AG04450 (cell line): ENCODE measurements at places on chromosomes 2 and 18.

DNA sequence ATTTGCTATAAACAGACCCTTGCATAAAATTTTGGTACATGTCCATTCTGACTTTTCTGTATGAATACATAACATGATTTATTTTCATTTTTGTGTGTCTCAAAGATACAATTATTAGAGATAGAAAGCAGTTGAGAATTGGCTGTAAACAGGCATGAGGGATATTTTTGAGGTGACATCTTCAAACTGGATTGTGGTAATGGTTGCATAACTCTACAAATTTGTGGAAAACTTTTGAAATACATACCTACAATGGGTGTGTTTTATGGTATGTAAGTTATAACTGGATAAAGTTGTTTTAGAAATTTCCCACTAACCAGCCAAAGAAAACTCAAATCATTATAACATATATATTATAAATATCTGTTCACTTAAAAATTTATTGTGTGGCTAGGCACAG, 39.6 kb downstream of the GREB1L start:
- DNase-seq, result no peak

- DNase-seq, result peak; percentile 74
Observed at GRCh38 chr2:149410701-149411484, 80.5 kb downstream of the LYPD6 start.

GRCh38 chr2:152036611-152037469, 62.0 kb downstream of the CACNB4 start:
- peak; percentile 45 for DNase-seq

DNA sequence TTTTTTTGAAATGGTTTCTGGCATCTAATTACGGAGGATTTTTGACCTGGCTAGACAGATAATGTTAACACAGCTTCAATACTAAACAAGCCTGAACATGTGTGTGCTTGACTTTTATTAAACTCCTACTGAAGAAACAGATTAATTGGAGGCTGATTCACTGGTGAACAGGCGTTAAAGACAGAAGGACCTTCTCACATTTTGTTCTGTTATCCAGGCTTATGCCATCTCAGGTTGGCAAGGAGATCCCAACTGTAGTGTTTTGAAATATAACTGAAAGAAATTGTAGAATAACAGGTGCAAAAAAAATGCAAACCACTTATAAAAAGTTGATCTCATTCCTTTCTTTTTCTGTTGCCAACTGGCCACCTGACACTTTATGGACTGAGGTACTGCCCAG, 269.6 kb downstream of the ARHGAP15 start:
- DNase-seq, result no peak

GRCh38 chr2:112836695-112837117, at the start of gene IL1B:
TSS of gene IL1B (minus strand) at chr2:112836779. CDS start at chr2:112836229, 550 bp downstream.
- DNase-seq, result peak; percentile 23

DNA sequence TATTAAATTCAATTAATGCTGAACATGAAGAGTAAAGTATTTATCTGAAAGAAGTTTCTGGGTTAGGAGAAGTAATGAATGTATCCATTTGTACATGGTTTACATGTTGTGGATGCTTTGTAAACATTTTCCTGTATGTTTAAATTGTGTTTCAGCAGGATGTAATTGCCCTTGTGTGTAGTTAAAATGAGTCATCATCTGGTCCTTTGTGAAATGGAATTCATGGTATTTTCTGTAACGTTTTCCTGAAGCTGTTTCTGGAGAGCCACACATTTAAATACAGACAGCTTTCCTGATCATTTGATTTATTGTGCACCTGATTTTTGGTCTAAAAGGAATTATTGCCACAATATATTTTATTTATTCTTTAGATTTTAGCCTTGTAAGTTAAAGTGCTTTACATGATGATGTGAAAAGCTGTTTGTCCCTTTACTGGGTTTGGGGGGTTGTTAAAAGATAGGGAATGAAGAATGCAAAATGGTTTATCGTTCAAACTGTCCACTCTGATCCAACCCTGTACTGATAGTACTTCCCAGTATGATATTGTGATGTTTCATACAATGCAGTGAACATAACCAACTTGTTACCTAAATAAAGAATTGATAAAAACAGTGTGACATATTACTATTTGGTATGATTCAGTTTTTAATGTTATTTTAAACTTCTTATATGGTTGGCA, 41.7 kb upstream of the SLC3A1 start:
- DNase-seq, result peak; percentile 51

DNA sequence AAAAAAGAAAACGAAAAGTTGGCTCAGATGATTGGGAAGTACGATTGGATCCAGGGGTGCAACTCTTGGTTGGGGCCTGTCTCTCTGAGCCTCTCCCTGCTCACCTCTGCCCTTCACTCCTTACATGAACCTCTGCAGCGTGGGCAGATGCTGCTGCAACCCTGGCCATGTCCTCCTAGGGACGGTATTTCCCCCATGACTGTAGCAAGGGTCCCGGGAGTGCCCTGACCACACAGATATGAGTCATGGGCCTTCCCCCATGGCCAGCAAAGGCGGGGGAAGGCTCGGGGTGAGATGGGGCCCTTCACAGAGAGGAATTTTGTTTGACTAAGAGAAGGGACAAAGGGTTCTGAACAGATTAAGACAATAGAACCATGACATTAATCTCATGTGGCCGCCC, 129.0 kb downstream of the NCK2 start:
- no peak for DNase-seq

DNA sequence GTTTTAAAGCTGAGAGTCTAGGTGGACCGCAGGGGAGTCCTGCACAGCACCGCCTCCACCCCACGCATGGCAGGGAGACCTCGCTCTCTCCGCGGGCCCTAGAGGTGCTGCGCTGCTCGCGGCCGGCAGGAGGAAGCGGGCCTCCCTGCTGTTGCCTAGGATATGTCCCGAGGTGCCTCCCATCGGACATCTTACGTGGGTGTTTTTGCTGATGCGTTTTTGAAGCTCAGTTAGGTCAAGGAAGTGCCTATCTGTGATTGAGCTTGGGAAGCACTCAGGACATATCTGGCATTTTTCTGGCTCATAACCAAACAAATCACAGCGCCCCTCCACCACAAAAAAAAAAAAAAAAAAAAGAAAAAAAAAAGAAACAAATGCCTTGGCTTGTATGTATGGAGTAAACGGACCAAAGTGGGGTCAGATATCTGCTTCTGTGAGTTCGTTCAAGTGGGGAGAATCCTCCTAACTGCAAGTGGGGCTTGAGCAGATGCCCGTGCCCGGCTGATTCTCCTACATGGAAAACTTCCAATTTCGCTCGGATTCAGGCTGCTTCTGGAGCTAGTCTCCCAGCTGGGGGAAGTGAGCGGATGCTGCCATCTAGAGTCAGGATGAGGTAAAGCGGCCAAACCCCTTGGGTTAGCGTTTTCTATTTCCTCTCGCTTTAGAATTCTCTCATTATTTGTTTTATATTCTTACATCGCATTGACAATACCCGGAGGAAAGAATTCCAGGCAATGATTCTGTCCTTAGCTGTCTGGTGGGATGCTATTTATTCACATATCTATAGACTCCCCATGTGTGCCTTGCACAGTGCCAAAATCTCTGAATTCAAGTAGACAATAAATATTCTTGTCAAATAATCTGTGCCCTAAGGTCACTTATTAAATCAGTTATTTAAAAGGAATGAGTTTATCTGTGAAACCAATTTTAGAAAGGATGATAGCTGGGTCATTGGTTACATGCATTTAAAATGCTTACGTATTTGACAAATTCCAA, 95.3 kb downstream of the CD8B2 start:
- peak; percentile 58 for DNase-seq

DNA sequence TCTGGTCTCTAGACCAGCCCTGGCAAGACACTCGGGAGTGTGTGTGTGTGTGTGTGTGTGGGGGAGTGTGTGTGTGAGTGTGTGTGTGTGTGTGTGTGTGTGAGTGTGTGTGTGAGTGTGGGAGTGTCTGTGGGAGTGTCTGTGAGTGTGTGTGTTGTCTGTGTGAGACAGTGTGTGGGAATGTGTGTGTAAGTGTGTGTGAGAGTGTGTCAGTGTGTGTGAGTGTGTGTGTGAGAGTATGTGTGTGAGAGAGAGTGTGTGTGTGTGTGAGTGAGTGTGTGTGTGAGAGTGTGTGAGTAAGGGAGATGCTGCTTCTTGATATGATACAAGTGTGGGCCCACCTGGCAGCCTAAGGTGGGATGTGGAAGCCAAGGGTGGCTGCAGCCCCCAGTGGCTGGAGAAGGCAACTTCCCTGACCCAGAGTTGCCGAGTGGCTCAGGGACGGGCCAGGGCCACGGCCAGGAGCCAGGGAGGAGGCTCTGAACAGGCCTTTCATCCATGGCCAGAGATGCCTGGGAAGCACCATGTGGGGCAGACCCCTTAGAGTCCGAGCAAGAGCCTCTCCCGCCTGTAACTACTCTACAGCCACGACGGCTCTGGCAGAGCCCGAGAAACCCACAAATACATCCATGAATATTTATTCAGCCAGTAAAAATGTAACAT, 159.3 kb upstream of the MYCN start:
- no peak for DNase-seq

DNA sequence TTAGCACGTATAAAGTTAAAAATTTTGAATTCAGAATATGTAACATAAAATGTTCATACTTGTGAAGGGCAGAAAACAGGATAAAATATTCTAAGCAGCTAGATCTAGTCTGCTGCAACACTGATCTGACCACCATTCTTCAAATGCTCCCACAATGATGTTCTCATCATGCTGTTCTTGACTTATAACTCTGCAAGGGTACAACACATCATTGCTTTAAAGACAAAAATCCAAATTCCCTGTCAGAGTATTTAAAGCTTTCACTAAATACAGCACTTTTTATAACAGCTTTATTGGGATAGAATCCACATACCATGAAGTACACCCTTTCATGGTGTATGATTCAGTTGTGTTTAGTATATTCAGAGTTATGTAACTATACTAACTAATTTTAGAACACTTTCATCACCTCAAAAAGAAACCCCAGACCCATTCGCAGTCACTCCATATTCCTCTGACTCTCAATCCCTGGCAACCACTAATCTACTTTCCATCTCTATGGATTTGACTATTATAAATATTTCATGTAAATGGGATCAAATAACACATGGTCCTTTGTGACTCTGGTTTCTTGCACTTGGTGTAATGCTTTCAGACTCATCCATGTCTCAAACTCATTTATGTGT, 56.4 kb downstream of the MAP4K3 start:
- no peak for DNase-seq

DNA sequence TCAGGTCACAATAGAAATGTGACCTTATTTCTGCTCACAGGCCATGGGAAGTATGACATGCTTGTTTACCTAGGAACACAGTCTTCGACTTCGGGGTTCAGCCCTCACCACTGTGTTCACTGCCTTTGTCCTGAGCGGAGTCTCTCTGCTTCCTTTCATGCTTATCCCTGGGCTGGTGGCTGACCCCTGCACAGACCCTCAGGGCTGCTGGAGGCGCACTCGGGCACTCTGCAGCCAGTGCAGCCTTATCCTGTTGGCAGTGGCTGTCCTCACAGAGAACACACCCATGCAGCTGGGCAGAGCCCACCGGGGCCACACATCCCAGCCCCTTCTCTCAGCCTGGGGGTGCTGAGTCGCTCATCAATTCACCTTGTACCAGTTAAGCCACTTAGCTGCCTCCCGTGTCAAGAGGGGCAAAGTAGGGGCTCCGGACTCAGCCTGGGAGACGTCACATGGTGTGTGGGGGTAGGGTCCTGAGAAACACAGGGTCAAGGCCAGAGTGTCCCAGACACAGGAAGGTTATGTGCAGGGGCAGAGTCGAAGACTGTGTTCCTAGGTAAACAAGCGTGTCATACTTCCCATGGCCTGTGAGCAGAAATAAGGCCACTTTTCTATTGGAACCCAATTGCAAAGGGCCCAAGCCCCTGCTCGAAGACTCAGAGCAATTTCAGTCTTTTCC, 107.5 kb downstream of the FAM210A start:
- no peak for DNase-seq

- peak; percentile 20 for DNase-seq
Observed at GRCh38 chr18:79393635-79394533, 1.8 kb upstream of the NFATC1 start.

DNA sequence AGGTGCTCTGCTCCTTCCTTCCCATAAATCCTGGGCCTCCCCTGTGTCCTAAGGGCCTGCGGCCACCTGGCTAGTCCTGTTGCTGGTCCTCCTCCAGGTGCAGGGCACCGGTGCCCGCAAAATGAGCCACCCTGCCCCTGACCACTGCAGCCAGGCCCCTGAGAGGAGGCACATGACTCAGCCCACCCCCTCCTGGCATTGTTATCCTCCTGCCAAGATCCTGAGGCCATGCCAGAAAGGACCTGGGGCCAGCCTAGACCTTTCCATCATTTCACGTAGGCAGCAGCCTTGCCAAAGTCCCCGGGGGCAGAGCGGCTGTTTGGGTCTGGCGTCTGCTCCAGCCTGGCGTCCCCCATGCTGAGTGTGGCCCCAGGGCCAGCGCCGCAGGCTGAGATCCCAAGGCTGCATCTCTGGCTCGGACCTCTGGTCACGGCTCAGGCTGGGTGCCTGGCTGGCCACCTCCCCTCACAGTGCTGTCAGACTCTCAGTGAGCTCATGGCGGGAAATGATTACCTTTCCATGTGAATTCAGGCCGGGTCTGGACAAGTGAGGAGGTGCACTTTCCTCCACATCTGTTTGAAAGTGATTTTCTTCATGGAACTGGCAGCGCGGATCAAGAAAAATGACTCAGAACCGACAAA, 81.0 kb downstream of the NDUFA10 start:
- DNase-seq, result no peak

GRCh38 chr2:149727927-149728326, 140.4 kb upstream of the MMADHC start:
- no peak for DNase-seq

GRCh38 chr2:119826370-119826961, 66.7 kb downstream of the PTPN4 start:
- DNase-seq, result no peak

- DNase-seq, result no peak
Observed at GRCh38 chr2:199734651-199735050, 116.3 kb downstream of the FTCDNL1 start.

DNA sequence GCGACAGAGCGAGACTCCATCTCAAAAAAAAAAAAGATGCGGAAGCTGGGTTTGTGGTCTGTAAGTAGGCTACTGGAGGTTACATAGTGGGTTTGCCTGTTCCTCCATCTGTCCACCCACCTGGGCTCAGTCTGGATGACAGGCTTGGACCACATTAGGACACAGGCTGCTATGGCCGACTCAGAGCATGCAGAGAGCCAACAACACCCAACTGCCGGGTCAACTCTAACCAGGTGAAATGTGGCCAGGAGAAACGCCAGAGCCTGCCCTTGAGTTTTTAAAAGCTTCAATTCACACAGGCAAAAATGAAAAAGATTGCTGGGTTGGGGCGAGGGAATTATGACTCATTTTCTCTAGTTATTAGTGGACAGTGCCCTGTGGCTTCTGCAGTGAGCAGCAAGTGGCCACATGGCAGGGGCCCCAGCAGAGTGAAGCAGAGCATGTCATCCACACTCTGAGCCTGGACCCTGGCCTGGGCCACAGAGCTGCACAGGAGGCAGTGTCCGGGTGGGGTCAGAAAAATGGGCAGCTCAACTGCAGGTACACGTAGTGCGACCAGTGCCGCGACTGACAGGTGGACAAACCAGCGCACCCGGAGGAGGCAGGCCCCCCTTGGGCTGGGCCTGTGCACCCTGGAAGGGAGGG, 67.4 kb downstream of the BIN1 start:
- DNase-seq, result no peak

GRCh38 chr2:121796239-121796638, 40.8 kb downstream of the TSN start:
- no peak for DNase-seq
